ENCODE measurements at places on chromosomes 5 and 9.

- no peak for DNase-seq
Observed at GRCh38 chr9:99023231-99023630, 79.5 kb downstream of the COL15A1 start.

DNA sequence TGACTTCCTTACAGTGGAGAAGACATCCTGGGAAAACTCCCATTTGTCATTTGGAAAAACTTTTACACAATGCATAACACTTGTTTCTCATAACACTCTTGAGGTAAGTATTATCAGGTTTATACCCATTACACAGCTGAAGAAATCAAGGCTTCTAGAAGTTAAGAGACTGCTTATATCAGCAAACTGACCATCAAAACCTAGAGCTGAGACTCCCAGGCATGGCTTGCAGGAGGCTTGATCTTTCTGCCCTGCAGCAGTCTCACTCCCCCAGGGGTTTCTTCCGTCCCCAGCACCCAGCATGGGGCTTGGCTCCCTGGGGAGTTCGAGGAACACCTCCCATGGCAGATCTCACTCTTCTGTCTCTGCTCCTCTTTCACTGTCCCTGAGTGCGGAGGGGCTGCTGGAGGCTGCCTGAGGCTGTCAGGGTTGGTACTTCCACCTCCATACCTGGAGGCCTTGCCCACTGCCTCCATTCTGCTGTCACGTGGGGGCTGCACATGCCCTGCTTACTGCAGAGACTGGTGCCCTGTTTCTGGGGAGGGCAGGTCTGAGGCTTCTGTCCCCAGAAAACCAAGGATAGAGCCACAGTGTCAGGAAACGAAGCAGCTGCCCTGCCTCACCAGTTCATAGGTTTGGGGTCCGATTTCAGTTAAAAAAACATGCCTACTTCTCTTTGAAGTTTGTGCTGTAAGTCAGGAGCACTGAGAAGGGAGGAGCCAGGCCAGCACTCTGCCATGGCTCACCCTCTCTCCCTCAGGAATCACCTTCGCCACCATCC, 202.5 kb downstream of the PAX5 start:
- no peak for DNase-seq

- DNase-seq, result no peak
Observed at GRCh38 chr9:16450578-16450977, 419.9 kb downstream of the BNC2 start.

- DNase-seq, result no peak
Observed at GRCh38 chr9:91897201-91897600, 52.8 kb downstream of the ROR2 start.

DNA sequence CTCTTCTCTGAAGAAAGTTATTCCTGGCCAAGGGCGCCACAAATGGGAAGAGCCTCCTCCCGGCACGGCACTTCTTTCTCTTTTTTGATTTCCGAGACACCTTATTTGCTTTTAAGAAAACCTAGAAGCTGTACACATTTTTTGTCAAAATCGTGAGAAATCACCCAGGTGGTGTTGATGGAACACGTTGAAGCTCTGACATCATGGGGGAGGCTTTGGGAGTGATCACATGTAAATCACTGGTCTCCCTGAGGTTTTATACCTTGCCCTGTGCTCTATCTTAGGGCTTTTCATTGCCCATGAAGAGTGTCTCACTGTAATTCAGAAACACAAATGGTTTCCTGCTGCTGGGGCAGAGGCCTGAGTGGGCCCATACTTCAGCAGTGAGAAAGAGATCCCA, 27.4 kb downstream of the SLC36A1 start:
- no peak for DNase-seq
